ENCODE measurements at places on chromosomes 2 and 18.

DNA sequence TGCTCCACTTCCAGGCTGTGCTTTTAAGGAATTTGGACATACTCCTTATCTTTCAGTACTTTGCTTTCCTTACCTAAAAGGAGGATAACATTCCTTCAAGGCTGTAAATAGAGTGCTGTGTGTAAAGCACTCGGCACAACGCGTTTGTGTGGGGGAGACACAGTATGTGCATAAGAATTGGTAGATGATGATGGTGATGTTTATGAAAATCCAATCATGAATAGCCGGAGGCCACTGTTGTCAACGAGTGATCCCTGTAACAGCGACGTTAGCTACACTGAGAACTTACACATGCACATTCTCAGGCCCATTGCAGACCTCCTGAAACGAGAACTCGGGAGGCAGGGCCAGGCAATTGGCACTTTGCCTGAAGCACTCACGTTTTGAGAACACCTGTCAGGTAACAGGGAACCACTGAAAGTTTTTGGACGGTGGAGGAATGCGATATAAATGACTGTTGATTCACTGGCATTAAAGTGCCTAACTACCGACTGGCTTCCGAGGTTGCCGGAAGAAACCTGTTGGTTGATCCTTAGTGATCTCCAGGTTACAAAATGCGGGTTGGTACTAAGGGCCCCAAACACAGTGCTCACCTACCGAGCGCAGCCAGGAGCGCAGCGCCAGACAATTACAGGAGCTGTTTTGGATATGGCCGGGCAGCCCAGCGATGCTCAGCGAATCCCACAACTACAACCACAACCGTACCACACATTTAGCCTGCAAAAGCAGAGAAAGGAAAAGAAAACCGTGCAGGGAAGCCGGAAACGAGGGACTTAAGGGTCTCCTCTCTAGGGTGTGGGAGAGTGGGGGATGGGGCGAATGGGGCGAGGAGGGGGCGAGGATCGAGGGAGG lies 1.0 kb upstream of the MAP4K4 start:
- DNase-seq = no peak

- DNase-seq = peak; percentile 12
These were observed 315.5 kb downstream of the RPRM start for GRCh38 chr2:153163055-153163454.

GRCh38 chr2:61802548-61802947 lies 51.3 kb downstream of the FAM161A start:
- no peak for DNase-seq

- DNase-seq = no peak
These were observed 17.3 kb downstream of the C2orf76 start for GRCh38 chr2:119349289-119349688.

DNA sequence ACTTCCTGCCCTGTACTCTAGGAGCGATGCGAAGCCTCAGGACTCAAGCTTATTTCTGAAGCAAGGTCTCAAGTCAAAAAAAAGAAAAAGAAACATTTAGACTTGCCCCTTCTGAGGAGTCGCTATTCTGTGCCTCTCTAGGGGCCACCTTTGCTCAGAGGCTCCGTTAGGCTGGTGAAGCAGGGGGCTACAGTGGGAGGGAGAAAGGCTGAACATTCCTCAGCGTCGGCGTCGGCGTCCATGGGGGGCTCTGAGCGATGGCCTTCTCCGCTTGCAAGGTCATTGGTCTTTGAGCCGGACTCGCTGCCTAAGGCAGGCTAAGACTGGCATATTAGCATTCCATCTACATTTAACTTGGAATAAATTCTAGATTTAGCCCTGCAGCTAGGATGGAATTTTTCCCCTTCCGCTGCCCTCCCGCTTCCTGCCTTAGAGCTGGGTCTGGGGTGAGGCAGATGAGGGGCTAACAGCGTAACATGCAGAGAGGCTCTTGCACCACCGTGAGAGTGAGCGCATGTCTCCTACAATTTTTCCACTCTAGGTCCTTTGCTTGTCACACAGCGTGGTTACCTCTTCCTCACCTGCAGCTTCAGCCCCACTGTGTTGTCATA lies 53.6 kb upstream of the ATL2 start:
- no peak for DNase-seq

DNA sequence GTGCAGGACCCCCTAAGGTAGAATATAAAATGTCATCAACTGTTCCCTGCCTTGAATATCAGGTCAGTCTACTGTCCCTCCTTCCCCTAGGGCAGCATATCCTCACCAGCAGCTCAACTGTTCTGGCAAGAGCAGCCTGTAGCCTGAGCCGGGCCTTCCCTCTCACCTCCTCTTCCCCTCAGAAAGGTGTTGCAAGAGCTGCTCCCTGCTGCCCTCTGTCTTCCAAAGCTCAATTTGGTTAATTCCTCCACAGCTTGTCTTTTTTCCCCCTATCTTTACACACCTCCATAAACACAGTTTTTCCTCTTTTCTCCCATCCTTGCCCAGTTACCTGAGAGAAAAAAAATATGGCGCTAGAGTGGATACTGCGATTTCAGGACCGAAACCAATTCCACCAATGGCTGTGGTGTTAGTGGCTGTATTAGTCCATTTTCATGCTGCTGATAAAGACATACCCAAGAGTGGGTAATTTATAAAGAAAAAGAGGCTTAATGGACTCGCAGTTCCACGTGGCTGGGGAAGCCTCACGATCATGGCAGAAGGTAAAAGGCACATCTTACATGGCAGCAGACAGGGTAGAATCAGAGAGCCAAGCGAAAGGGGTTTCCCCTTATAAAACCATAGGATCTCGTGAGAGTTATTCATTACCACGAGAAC lies 184.7 kb downstream of the MREG start:
- DNase-seq = peak; percentile 16

DNA sequence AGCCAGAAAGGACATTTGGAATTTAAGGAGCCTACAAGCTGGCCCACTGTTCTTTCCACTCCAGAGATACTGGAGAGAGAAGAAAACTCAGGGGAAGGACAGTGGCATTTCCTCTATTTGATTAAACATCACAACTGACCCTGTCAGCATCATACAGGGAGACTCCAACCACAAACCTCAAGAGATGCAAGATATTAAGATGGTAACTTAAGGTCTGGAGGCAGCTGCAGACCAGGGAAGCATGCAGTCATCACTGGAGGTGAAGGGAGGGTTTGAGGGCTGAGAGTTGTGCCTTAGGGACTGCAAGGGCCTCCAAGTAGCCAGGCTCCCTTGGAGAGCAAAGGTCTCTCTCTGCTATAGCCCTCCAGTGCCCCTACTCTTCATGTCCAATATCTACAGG lies 67.4 kb downstream of the RNF152 start:
- DNase-seq = no peak

- peak; percentile 81 for DNase-seq
These were observed 14.2 kb upstream of the SFXN5 start for GRCh38 chr2:73085691-73086090.

GRCh38 chr2:60554646-60555065 lies 1.2 kb upstream of the BCL11A start:
- DNase-seq = no peak

DNA sequence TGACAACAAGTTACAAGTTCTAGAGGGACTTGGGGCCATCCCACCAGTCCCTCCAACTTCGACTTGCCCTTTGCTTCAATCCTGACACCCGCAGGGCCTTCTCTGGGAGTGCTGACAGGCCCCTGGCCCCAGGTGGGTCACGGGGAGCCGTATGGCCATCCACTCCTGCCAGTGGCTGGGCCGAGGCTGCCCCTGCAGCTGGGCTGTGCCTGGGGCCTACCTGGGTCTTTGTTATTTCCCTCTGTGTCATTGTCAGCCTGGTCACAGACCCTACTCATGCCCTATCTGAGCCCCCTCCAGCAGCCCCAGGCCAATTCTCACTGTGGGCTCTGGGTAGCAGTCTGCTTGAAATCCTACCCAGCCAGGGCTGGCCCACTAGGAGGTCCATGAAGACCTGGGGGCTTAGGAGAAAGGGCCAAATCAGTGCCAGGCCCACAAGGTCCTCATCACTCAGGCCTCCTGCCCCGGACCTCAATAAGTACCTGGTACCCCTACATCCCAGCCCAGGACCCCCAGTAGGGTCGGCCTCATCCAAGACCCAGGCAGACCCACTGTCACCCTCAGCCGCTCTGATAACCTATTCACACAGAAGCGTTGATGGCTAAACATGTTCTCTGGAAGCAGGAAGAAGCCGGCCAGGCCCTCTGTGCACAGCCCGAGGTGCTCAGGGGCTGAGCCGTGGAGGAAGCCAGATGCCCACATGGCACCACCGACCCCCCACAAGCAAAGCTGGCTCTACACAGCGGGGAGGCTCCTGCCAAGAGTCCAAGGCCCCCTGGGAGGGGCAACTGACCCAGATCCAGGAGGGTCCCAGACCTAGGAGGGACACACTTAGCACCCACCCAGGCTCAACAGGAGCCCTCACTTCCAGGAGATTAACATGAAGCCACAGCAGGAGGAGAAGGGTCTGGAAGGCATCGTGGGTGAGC lies 57.7 kb downstream of the BIN1 start:
- peak; percentile 2 for DNase-seq

DNA sequence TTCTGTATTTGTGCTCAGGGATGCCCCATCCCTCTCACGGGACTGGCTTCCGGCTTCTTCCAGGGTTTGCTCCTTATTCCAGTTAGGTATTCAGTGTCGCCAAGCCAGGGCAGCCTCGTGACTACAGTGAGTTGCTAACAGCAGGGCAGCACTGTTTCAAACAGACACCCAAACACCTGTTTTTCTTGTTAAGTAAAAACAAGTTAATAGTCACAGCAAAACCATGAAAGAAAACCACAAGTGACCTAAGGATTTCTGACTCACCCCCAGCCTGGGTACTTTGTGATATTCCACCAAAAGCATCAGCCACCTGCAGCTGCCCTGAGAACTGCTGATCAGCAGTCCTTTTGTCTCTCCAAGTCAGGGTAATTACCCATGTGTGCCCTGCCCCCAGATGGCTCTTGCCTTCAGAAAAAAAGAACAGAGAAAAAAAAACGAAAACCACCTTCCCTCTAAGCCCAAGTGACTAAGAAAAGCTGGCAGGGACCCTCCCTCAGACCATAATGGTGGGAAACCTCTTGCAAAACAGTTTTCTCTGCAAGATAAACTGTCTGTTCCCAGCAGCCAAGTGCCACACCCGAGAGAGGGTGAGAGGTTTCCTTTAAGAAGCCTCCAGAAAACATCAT lies 178.2 kb downstream of the ANAPC1 start:
- DNase-seq = no peak

- no peak for DNase-seq
These were observed 50.7 kb downstream of the SFXN5 start for GRCh38 chr2:73020657-73021370.

DNA sequence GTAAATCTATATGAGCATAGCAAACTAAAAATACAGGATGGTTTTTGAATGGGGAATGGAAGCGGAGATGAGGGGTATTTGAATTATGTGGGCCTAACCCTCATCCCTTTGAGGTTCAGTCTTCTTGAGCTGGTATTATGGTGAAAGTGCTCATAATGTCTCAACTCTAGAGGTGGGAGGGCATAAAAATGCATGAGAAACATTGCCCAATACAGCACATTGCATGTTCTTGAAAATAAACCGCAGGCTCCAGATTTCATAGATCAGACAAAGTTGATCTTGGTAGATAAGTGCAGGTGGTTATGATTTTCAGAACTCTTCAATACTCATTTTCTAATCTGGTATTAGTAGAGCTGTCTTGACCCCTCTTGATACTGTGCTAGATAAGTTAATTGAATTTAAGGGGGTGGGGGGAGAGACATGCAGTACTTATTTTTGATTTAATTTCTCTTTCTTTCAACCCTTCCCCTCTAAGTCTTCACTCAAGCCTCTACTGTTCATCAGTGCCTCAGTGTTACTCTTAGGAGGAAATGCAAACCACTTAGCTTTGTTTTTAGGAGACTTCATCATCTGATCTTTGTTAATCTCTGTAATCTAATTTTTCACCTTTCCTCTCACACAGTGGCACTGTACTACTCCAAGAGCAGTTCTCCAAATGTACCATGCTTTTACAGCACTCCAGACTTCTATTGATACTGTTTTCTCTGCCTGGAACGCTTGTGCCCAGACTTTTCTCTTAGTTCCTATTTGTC lies 22.2 kb downstream of the XRCC5 start:
- no peak for DNase-seq

DNA sequence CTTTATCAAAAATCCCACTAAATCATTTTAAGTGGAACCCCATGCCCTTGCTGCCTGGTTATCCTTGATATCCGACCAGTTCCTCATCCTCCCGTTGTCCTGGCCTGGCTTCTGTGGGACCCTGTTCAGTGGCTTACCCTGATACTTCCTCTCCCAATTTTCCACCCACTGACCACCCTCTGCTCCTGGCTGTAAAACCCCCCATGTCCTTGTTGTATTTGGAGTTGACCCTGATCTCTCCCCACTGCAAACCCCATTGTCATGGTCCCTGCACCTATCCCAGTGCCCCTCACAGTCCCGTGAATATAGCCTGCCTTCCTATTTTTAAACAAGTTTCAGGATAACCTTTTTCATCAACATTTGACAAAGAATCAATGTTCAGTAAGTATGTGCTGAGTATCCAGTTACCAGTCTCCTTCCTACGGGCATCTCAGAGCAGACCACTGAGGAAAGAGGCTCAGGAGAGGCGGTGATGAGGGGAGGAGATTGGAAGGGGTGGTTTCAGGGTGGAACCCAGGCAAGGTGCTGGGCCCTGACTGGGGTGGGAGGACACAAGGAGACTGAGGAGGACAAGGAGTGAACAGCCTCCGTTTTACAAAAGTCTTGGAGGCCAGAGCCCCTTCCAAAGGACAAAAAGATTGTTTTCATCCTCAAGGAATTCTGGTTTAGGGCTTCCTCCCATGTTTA lies 131.8 kb downstream of the PXDN start:
- DNase-seq = no peak

GRCh38 chr2:198077477-198077876 lies 273.1 kb downstream of the PLCL1 start:
- DNase-seq = no peak

DNA sequence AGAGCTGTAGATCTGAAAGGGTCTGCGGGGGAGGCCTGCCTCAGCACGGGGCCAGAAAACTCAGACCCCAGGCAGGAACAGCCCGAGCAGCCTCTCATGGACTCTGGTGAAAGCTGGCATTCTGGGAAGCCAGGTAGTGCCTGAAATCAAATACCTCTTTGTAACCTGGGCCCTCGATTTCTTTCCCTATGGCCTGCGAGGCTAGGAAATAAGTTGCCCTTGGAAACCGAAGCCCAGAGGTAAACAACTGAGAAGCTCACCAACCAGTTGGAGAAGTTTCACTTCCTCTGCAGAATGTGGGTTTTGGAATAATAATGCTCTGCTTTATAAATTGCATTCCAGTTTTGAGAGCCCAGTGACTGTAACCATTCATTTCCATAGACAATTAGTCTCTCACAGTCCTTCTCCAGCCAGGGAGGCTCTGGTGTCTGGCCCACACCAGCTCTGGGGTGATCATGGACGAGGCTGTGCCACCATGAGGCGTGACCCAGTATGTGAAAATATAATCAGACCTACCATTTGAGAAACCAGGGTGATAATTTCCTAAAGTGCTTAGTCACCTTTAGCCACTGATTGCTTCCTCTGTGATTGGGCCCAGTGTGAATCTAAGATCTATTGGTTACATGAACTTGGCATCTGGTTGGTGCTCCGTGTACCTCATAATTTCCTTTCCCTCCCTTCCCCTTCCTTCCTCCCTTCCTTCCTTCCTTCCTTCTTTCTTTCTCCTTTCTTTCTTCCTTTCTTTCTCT lies 133.1 kb upstream of the PELI1 start:
- no peak for DNase-seq

All from T-cell (primary cell).